T-helper 22 cell (primary cell): ENCODE measurements at places on chromosomes 12 and 14.

GRCh38 chr12:32163596-32163995 lies 56.9 kb downstream of the BICD1 start:
- DNase-seq, result no peak

GRCh38 chr14:31070431-31070830 lies 44.3 kb upstream of the STRN3 start:
- no peak for DNase-seq

- no peak for DNase-seq
Observed at GRCh38 chr12:7134396-7135166, 4.4 kb downstream of the CLSTN3 start.

GRCh38 chr12:82952946-82953345 lies 266.2 kb downstream of the TMTC2 start:
- no peak for DNase-seq

DNA sequence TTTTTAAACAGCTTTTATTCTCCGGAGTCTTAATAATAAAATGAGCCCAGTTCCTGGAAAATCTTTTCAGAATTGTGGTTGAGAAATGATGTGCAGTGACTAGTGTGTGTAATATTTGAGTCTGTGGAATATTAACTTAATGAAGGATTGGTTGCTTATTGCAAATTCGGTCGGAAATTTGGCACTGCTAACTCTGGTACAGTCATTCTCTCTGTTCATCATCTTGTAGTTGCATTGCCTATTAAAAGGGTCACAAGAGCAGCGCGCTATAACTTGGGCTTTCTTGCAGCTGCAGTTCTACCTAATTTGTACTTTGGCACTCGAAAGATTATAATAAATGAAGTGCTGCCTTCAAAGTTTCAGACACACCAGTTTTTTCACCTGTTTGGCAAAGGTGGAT lies 146.0 kb downstream of the FLRT2 start:
- DNase-seq, result no peak

GRCh38 chr14:104993808-104994591 lies 8.4 kb downstream of the CLBA1 start:
- no peak for DNase-seq

- no peak for DNase-seq
Observed at GRCh38 chr14:31357279-31357678, 63.1 kb downstream of the HEATR5A start.

- DNase-seq, result no peak
Observed at GRCh38 chr12:104747955-104748354, 210.1 kb downstream of the SLC41A2 start.

GRCh38 chr12:51000245-51000644 lies 25.9 kb downstream of the SLC11A2 start:
- no peak for DNase-seq

DNA sequence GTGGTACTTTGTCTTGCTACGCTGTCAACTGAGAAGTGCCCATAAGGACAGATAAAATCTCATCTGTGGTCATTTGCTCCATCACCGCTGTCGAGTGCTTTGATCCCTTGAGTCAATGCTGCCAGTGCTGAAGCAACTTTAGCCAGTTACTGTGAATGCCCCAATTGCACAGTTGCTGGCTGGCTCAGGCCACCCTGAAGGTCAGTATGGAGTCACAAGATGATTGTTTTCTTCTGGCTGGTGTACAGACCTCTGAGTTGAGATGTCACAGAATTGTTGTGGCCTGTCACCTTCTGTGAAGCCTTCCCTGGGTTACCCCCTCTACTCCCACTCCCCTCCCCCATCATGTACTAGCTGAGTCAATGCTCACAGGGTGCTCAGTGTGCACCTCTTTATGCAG lies 92.9 kb downstream of the PELI2 start:
- DNase-seq, result no peak

DNA sequence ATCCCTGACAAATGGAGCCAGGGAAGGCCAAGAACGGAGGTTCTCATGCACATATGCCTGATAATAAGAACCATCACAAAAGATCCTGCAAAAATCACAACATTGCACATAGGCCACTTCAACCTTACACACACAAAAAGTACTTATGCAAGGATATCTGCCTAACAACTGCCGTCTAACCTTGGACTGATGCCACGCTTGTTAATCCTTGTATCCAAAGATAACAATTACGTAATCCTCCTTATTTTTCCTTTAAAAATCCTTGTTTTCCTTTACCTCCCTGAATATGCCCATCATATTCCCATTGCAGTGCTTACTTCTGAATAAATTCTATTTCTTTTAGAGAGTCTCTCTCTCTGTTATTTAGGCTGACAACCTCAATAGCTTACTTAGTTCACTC lies 59.5 kb downstream of the TMEM116 start:
- DNase-seq, result no peak

DNA sequence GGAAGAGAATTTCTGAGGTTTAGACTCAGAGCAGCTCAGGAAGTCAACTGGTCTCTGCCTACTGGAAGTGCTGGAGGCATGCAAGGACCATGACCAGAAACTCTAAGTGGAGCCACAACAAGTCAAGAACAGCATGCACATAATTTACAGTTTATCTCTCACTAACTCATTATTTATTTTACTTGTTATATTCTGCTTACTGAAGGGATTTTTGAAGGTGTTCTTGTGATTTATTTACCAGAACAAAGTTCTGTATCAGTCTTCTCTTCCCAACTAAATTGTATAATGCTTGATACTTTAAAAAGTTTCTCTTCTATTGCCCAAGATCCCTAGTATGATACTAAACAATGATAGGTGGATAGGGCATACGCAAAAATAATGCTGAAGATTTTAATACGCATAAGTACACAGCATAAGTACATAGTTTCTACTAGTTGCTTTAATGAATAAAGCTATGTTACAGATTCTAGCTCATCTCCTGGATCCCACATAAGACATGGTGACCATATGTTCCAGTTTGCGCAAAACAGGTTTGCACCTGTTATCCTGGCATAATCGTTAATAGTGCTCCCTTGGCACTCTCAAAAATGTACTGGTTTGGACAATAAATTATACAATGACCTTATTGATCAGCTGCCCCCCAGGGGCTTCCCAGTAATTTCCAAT lies 11.6 kb upstream of the SPTB start:
- DNase-seq, result no peak

DNA sequence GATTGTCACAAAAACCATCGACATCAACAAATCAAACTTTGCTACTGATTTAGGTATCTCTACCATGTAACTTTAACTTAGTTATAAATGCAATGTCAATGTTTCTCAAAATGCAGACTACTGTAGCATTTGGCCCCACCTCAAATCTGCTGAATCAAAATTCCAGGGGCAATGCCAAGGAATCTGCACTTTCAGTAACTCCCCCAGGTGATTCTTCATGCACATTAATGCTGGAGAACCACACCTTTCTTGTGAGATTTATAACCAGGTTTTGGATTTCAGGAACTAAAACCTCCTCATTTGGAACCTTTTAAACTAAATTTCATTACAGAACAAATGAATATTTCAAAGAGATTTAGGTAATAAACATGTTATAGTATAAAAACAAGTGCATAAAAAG lies 4.9 kb downstream of the ATP2B1 start:
- no peak for DNase-seq

- no peak for DNase-seq
Observed at GRCh38 chr14:85150166-85150565, 379.8 kb upstream of the FLRT2 start.

GRCh38 chr12:43029971-43030370 lies 440.4 kb upstream of the PRICKLE1 start:
- no peak for DNase-seq

- DNase-seq, result no peak
Observed at GRCh38 chr14:37482428-37482827, 112.6 kb downstream of the FOXA1 start.

GRCh38 chr14:50800032-50800431 lies 30.9 kb downstream of the NIN start:
- DNase-seq, result no peak

DNA sequence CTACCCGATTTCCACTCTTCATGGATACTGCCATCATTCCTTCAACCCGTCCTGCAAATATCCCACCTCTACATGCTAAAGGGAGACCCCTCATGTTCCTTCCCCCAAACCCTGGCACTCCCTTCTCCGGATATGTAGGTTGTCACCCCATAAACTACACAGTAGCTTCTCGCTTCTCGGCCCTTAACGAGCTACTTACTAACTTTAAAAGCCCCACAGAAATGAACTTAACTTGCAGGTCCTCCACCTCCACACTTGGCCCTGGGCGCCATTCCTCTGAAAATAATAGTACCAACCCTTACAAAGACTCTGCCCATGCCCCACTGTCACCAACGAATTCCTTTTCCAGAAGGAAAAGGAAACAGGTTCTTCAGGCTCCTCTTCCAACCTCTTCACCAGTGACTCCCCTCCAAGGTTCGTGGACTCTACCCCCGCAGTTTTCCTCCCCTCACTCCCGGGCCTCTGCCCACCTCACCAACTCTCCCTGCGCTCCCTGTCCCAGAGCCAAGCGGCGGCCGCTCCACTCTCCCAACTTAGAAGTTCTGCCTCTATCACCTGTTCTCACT lies 1.2 kb downstream of the SPPL3 start:
- DNase-seq, result no peak

DNA sequence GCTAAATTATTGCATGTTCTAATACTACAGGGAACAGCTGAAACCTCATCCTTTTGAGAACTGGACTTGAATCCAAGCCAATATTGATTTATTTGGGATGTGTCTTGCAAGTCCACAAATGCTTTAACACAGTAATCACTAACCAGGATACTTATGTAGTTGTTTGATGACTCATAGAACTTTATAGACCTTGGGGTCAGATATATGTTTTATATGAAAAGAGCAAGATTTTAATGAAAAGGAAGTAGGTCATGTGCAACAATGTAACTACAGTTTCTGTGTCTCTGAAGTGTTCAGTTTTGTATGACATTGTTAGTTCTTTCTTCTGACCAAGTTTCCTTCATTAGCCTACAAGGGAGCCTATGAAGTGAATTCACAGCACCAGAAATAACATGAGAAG lies 352.0 kb downstream of the ZFP36L1 start:
- DNase-seq, result no peak

- DNase-seq, result no peak
Observed at GRCh38 chr14:81465507-81466228, 65.5 kb upstream of the STON2 start.
